ENCODE measurements at places on chromosomes 6 and 20. TPM values are rescaled to one million over a fixed set of nuclear protein-coding genes. Genes with fewer than 3 reads are reported as not detected.

Gene GMPR
- polyA plus RNA-seq, result 50.2 TPM

DNA sequence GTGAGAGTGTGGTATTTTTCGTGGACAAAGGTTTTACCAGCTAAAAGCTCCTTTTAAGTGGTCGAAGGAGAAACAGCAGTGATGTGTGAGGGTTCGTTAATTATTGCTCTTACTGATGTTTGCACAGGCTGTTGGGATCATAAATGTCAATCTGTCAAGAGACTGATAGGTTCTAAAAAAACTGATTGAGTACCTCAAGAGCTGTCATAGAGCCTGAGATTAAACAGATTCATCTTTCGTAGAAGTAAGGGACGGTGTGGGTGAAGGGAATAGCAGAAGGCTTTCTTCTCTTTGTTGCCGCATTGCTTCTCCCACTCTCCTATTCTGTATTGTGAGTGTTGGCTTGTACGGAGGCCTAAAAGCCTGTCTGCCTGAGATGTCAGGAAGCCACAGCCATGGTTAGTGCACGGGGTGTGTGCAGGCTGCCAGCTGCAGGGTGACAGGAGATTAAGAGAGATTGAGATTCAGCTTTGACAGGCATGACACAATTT lies 291.0 kb downstream of the ZFAND3 start:
- H3K36me3 ChIP-seq, result no peaks in the 10 kb centered on the region
- DNase-seq, result no peak
- no peak overlapping the region for H3K4me3 ChIP-seq
- no peaks in the 10 kb centered on the region for H3K27me3 ChIP-seq
- no peaks in the 10 kb centered on the region for H3K4me1 ChIP-seq

DNA sequence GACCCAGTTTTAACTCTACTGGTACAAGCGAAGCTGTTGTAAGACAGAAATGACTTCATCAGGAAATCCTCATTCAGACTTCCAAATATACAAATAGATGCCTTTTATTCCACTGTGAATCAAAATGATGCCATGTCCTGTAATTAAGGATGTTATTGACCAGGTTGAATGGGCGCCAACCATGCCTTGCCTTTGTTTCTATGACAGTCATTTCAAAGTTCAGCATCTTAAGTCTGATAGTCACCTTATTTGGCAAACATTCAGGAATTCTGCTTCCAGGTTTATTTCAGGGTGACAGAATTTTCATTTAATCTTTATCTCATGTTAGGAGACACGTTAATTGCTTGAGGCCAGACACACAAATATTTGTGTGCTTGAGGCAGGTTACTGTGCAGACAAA lies 592.8 kb upstream of the JAG1 start:
- no peak for DNase-seq
- H3K4me3 ChIP-seq, result no peak overlapping the region
- no peak overlapping the region for H3K27ac ChIP-seq
- no peaks in the 10 kb centered on the region for H3K36me3 ChIP-seq
- H3K4me1 ChIP-seq, result peaks cover 7% of the 10 kb centered on the region

DNA sequence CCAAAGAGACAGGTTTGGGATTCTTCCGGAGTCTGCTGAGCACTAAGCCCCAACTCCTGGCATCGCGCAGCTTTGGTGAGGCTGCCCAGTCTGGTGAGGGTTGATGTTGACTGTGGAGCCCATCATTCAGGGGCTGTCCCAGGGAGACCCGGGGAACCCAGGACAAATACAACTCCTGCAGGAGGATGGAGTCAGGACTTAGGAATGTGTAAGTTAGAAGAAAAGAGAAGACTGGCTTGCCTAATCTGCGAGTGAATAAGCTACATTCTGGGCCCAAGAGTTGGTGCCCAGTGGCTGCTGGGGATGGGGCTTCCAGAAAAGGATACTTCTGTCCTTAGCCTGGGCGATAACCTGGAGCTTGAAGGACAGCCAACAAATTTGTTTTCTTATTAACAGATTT lies 47.9 kb downstream of the STK35 start:
- H3K27ac ChIP-seq, result no peak overlapping the region
- peaks cover 1% of the 10 kb centered on the region for H3K4me1 ChIP-seq
- DNase-seq, result no peak
- no peaks in the 10 kb centered on the region for H3K36me3 ChIP-seq

DNA sequence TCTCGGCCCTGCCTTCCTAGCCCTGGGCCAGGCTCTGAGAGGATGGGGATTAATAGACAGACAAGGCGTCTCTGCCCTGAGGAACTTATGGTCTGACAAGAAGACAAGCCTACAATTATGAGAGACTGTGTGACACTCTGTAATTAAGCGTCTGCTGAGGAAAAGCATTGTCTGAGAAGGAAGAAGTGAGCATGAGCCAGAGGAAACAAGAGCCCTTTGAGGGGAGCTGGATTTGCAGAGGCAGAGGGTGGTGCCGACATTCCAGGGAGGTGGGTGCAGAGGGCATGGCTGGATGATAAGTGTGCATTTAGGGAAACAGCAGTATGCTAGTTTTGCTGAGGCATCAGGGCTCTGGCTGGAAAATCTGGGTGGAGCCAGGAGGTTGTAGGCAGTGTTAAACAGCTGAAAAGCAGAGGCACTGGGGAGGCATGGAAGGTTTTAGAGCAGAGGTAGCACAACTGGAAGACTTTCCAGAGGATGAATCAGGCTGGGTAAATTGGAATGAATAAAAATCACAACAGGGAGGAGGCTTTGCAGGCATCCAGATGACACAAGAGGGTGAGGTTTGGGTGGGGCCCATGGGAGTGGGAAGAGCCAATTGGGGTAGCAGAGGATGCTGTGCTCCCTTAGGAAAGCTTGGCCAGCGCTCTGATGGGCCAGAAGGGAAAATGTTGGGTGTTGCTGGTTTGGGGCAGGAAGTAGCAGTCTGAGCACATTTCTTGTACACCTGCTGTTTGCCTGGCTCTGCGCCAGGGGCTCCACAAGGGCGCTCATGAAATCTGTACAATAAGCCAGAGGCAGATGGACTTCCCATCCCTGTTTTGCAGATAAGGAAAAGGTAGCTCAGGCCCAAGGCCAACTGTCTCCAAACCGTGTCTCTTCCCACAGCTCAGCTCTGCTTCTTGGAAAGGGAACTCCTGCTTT lies 74.0 kb upstream of the MYL9 start:
- no peaks in the 10 kb centered on the region for H3K36me3 ChIP-seq
- no peak overlapping the region for H3K27ac ChIP-seq
- H3K4me3 ChIP-seq, result no peak overlapping the region
- H3K4me1 ChIP-seq, result peaks cover 28% of the 10 kb centered on the region
- peak; percentile 48 for DNase-seq

Data from ovary (tissue), 10 donors.